Stimulated activated CD4-positive, alpha-beta T cell treated with anti-CD3 and anti-CD28 coated beads, Interleukin-4, amount 100 ng/mL, for 4 hours (primary cell): ENCODE measurements at places on chromosomes 5 and 9.

DNA sequence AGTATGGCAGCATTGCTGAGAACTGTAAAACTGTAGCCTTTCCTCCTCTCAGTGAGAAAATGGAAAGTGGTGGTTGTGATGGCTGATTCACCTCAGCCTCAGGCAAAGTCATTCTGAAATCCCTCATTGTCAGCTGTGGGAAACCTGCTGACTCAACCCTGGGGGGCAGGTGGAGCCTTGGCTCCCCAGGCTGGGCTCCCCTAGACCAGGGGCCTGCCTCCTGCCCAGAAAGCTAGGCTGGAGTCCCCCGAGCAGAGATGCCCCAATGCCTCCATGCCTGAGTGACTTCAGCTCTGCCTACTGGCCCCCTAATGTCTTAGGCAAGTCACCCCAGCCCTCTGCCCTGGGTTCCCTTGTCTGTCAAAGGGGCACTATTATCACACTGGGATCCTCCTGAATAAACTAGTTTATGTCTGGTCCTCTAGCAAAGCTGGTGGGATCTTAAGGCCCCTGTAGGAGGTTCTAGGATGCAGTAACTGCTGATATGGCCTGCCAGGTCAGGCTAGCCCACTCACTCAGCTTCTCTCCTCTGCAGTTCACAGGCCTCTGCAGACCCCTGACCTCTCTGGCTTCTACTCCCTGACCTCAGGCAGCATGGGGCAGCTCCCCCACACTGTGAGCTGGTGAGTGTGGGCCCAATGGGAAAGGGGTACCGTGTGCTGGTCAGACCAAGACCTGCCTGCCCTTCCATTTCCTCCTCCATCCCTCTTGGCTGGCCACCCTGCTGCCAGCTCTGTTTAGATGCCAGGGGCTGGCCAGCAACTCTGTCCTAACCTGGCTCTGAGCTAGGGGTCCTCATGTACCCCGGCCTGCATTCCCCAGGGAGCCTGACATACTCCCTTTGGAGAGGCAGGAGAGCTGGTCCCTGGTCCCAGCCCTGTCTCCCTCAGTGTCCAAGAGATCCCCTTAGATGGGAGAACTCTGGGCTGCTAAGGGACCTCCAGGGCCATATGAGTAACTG is 24.2 kb downstream of the TCF7 start:
- DNase-seq, result peak; percentile 59

- DNase-seq, result no peak
These were observed 12.8 kb downstream of the PAM start for GRCh38 chr5:102767862-102768261.

DNA sequence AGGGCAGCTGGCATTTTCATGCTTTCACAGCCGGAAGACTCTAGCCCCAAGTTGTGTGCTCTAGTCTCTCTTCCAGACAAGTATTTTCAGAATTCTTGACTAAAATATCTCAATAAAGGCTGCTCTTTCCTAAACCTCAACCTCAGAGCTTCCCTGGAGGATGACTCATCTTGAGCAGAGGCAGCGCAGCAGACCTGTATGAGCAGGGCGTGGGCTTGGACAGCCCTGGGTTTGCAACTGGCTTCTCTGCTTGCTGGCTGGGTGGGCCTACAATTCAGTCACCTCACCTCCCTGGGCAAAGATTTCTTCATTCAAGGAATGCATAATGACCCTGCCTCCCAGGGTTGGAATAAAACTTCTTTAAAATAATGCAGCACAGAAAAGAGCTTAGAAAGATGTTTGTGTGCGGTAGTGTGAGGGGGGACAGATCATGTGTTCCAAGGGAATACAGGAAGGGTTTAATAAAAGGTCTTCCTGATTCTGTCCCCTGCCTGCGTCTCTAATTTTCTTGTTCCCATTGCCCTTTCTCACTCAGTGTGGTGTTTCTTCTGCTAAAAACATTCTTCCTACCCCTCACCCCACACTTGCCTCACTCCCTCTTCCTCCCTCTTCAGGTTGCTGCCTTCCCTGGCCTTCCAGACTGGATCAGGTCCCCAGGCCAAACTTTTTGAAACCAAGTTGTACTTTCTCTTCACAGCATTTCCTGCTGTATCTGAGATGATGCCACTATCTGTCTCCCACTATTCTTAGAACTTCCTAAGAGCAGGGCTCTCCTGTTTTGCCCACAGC is 39.4 kb upstream of the MAP1B start:
- no peak for DNase-seq

GRCh38 chr5:51465165-51465564 is 81.9 kb downstream of the ISL1 start:
- DNase-seq, result no peak

DNA sequence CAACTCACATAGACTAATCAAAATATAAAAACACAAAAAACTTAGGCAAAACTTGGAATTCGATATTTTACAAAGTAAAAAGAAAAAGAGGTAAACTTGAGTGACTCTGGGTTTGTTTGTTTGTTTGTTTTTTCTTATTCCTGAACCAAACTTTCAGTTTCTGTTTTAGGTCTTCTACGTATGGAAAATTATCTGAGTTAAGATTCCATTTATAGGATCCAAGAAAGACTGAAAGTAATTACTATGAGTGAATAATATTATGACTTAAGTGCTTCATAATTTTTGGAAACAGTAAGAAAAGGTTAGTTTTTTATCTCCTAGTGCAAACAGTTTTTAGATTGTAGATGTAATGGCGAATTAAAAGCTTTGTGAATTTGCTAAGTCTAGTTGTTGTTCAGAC is 13.2 kb downstream of the ST8SIA4 start:
- DNase-seq, result no peak

DNA sequence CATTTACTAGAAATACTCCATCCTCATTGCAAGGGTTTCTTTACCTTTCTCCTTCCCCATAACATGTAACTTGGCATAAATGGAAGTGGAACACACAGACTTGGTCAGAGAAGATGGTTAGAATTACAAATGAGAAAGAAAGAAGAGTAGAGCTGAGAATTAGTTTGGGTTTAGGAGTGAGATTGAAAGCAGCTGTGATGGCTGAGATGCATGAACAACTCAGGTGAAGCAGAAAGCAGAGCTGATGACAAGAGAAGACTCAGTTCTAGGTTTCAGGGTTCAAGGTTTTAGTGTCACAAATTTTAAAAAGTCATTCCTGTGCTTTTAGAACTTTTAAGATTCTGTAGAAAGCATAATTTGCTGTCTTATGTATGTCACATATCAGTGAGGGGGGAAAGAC is 54.0 kb downstream of the TMEM161B start:
- DNase-seq, result no peak

- no peak for DNase-seq
These were observed 84.9 kb downstream of the NTRK2 start for GRCh38 chr9:84754461-84754860.

GRCh38 chr5:29899583-29899982 is 1293.9 kb upstream of the CDH6 start:
- DNase-seq, result no peak

DNA sequence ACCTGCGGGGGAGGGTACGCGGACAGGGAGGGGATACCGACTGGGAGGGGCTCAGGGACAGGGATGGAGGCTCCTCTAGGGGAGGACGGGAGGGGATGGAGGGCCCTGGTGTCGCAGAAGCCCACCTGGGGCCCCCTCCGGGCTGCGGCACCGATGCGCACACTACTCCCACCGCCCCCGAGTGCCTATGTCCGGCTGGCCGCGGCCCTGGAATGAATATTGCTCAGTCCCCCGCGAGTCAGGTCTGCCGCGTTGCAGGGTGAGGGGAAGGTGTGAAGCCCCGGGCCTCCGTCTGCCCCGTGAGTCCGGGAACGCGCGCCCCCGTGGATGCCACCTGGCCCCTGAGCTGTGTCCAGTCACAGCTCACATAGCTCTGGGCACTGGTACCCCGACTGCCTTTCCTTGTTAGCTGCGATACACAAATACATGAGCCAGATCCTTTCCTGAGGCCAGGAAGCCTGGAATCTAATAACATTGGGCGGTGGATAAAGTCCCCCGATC is 44.5 kb upstream of the PRSS3 start:
- no peak for DNase-seq

GRCh38 chr9:77750981-77751340 is 102.8 kb upstream of the GNA14 start:
- no peak for DNase-seq

- no peak for DNase-seq
These were observed 62.6 kb upstream of the DMAC1 start for GRCh38 chr9:7862170-7862569.
